ENCODE measurements at places on chromosomes 1 and 21.

GRCh38 chr1:156020293-156021092, at the start of gene SSR2:
SSR2 (minus strand) TSS chr1:156020951; CDS start chr1:156020167, 784 bp downstream.
- DNase-seq, result peak; percentile 55

- no peak for DNase-seq
Observed at GRCh38 chr1:23817633-23818032, 7.6 kb downstream of the HMGCL start.

DNA sequence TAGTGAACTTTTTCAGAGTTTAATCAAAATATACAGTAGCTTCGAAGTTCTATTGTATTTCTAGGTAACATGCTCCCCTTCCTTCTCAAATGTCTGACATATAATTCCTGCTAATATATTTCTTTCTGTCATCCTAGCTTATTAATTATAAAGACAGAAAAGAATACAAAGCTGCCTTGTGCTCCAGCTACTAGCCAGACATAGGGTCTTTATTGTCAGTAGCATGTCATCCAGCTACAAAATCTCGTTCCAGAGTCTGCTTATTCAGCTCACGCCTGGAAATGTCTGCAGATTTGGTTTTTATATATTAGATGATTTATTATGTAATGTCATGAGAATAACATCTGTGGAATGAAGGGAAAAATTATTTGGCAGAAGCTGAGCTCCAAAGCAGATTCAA, 1102.8 kb downstream of the BRINP3 start:
- DNase-seq, result no peak

DNA sequence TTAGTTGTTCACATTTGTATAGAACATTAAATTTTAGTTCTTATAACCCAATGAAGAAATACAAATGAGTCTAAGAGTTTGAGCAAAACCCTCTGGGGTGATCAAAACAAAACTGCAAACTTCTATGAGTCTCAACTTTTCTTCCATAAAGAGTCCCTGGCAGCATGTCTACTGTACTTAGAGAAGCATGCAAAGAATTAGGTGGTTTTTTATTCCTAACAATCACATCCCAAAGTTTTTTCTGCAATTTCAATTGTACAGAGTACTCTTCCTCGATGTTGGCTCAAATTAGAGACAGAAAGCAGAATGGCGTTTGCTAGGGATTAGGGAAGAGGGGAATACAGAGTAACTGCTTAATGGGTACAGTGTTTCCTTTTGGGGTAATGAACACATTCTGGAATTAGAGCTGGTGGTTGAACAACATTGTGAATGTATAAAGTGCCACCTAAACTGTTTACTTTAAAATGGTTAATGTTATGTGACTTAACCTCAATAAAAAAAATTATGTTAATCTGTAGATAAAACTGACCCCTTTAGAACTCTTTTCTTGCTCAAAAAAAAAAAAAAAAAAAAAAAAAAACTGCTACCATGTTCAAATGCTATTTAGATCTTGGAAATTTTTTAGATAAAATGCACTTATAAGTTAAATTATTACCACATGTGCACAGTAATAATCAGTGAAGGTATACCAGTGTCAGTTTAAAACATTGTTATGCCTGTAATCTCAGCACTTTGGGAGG, 4.8 kb downstream of the RC3H1 start:
- DNase-seq, result no peak

DNA sequence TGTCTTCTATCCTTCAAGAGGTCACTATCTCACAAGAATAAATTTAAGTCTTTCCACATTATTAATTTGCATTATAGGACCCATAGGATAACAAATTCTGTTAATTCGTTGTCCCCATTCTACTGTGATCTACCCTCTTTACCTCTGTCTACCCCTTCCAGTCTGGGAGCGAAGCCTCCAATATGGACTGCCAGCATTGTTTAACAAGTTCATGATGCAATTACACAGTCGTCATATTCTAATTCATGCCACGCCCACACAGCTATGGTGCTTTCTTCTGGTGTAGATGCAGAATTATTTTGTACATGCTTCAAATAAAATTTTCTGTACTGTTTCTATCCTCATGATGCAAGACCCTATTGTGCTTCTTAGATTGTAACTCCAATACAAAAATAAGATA, 178.3 kb upstream of the PALMD start:
- DNase-seq, result no peak

DNA sequence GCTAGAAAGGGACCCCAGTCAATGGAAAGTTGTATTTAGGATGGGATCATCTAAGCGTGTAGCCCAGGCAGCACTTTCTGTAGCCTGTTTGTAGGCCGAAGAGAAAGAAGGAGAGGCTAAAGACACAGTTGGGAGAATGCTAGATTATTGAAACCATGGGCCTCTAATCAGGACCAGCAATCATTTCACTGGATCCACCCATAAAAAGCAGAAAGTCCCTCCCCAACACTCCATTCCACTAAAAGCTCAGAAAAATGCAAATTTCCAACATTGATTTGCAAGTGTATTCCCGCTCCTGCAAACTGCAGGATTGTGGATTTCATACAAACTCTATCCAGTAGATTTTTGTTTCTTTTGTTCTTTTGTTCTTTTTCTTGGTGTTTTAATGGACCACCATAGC, 51.2 kb upstream of the FMOD start:
- no peak for DNase-seq

GRCh38 chr1:38105267-38105666, 58.7 kb upstream of the POU3F1 start:
- no peak for DNase-seq

DNA sequence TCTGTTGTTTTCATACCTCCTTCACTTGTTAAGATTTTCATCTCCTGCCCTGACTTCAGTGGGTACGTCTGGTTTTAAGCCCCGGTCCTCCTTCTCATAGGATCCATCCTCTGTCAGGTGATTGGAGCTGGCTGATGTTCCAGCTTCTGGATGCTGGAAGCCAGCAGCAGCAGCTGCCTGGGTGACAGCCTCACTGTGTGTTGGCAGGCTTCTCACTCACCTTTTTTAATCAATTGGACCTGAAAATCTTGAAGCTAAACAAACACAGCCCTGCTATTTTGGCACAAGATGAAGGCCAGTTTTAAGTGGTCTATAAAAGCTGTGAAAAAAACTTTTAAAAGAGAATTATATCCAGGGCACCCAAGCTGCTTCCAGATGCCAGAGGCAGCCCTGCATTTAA, 181.0 kb downstream of the DISC1 start:
- DNase-seq, result no peak

All from stimulated activated CD8-positive, alpha-beta memory T cell treated with anti-CD3 and anti-CD28 coated beads, Interleukin-15, amount 100 ng/mL, for 4 hours (primary cell).